SJSA1 (cell line): ENCODE measurements at places on chromosomes 2 and 18. TPM values are rescaled to one million over a fixed set of nuclear protein-coding genes. Genes with fewer than 3 reads are reported as not detected.

DNA sequence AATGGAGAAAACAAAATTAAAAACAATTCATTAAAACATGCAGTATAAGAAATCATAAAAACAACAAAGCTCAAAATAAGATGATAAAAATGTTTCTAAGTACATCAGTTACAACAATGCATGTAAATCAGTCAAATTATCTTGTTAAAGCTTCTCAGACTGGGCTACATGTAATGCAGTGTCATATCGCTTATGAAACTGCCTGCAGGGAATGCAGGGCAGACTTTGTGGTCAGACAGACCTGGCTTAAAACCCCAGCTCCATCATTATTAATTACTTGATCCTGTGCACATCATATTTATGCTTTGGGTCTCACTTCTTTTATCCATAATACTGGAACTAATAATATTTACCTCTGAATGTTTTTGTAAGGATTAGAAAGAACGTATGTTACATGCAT lies 74.6 kb downstream of the PID1 start:
- DNase-seq = no peak
- no peaks in the 10 kb centered on the region for H3K27me3 ChIP-seq
- no peaks in the 10 kb centered on the region for H3K4me1 ChIP-seq

DNA sequence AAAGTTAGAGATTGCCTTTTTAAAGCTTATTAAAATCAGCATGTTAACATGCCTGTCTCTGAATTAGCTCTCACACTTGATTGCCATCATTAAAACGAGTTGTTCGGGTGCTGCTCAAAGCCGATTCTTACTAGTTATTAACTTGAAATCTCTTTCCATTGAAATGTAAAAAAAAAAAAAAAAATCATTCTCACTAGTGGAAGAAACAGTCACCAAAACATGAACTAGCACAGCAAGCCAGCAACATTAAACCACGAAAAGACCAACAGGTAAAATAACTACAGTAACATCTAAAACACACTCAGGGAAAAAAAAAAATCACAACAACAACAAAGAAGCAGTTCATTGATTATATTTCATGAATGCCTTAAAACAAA lies 264.5 kb downstream of the MEIS1 start:
- H3K4me3 ChIP-seq = no peak overlapping the region
- H3K27me3 ChIP-seq = no peaks in the 10 kb centered on the region
- no peak overlapping the region for H3K27ac ChIP-seq

DNA sequence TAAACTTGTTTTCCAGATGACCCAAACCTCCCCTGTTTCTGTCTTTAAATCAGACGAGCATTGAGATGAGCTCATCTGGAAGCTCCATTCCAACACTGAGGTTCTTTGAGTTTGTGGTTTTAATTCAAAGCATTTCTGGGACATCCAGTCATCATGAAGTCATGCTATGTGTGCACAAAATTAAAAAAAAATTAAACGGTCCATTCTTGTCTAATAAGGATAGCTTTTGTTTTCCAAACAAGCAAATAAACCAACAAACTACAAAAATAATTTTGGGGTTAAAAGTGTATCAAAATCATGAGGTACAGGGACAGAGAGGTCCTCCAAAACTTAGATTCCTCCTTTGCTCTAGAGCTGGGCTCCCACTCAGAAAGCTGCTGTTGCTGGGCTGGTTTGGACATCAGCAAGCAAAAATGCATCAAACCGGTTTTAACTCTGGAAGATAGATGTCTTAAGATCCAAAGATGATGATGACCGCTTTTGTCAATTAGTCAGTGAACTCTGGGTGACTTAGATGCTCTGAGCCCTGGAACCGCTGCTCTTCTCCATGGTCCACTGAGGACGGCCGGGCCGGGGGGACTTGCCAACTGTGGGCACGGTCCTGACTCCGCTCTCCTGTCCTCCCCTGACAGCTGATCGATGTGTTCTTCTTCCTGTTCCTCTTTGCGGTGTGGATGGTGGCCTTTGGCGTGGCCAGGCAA lies 65.4 kb downstream of the TRPM8 start:
- peaks cover 29% of the 10 kb centered on the region for H3K4me1 ChIP-seq
- H3K27me3 ChIP-seq = no peaks in the 10 kb centered on the region
- no peaks in the 10 kb centered on the region for H3K36me3 ChIP-seq
- peak overlapping the region; percentile 87 for H3K27ac ChIP-seq
- DNase-seq = peak; percentile 91

GRCh38 chr2:96564026-96564425 lies 27.5 kb downstream of the ARID5A start:
- no peak for DNase-seq
- H3K27me3 ChIP-seq = no peaks in the 10 kb centered on the region
- H3K36me3 ChIP-seq = no peaks in the 10 kb centered on the region
- H3K27ac ChIP-seq = no peak overlapping the region

RNU2-63P gene
- total RNA-seq = 34.9 TPM in 1 of 2 replicates, not detected in the other

GRCh38 chr2:187008111-187008510 lies 159.1 kb upstream of the ZSWIM2 start:
- no peak for DNase-seq
- no peak overlapping the region for H3K4me3 ChIP-seq
- no peaks in the 10 kb centered on the region for H3K27me3 ChIP-seq
- H3K27ac ChIP-seq = no peak overlapping the region

DNA sequence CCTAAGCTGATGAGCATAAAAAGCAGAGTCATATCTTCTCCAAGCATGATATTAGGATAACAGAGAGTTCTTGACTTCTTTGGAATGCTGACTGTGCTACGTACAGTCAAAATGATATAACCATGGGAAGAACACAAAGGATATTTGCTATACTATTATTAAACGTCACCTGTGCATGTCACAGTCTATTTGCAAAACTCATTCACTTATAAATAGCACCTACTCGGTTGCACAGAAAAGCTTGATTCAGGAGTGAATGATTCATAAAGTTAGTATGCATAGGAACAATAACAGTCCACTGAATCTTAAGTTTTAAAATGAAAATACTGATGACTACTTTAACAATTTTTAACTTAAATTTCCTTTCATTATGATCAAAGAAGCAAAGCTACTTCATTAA lies 83.3 kb downstream of the SP3 start:
- no peak for DNase-seq
- H3K27me3 ChIP-seq = no peaks in the 10 kb centered on the region; the same call in 1 of the 2 replicates
- no peak overlapping the region for H3K4me3 ChIP-seq
- H3K27ac ChIP-seq = no peak overlapping the region

MTLN gene
- 93.0 and 187 TPM in 2 replicates for total RNA-seq

DNA sequence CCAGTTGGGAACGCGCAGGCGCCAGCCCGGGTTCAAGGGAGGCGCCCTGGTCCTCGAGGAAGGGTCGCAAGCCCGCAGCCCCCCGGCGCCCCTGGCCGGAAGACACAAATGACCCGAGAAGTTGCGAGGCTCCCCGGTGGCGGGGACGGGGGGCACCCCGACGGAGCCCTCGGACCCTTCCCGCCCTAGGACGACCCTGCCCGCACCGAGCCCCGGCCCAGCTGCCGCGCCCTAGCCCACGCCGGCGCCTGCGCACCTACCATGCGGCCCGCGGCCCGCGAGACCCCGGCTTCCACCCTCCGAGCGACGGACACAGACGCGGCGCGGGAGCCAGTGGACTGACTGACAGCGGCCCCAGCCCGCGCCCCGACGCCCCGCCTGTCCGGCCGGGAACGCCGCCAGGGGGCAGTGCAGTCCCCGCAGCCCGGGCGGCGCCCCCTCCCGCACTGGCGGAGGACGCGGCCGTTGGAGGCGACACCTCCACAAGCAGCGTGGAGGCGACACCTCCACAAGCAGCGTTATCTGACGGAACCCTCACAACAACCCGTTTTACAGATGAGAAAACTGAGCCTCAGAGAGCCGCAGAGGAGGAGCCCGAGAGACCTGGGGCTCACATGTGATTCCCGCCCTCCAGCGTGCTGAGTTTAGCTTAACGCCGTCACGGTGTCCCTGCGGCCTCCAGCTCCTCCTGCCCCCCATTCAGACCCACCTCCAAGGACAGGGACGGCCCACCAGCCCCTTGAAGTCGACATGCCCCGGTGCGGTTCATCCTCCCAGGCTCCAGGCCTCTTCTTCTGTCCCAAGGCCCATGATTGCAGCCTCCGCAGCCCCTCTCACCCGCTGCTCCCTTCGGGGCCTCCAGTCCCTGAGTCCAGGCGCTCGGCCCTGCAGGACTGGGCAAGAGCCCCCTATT lies at the start of gene NMUR1:
Gene NMUR1 (minus strand): TSS at position 347 of the 913 bp plus-strand sequence. CDS start 84 bp downstream, at position 263.
- H3K36me3 ChIP-seq = no peaks in the 10 kb centered on the region
- H3K27me3 ChIP-seq = no peaks in the 10 kb centered on the region
- peak within 1 kb of the TSS; percentile 38 for H3K4me3 ChIP-seq
- no peak within 1 kb of the TSS for H3K27ac ChIP-seq

- no peak overlapping the region for H3K4me3 ChIP-seq
- DNase-seq = no peak
These were observed 49.5 kb upstream of the SP3 start for GRCh38 chr2:174014699-174015070.

GRCh38 chr2:40248294-40248693 lies 203.6 kb downstream of the SLC8A1 start:
- H3K36me3 ChIP-seq = no peaks in the 10 kb centered on the region
- no peak for DNase-seq
- no peak overlapping the region for H3K4me3 ChIP-seq
- no peaks in the 10 kb centered on the region for H3K27me3 ChIP-seq

- no peak overlapping the region for H3K27ac ChIP-seq
- no peak for DNase-seq
- H3K27me3 ChIP-seq = no peaks in the 10 kb centered on the region
These were observed 107.0 kb downstream of the RNF144A start for GRCh38 chr2:7024261-7024660.

DNA sequence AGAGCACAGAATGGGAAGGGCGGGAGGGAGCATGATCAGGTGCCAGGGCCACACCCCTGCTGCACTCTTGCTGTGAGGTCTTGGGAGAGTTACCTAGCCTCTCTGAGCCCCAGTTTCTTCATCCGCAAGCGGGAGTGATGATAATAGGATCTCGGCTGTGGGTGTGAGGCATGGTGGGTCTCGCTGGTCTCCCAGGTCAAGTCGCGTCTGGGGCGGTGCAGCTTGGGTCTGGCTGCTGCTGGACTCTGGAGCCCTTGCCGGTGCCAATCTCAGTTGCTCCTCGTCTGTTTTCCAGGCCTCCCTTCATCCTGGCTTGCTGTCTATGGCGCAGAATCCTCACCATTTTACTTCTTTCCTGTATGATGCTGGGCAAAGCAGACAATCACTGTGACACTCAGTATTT lies 130.3 kb upstream of the RAB12 start:
- H3K4me3 ChIP-seq = no peak overlapping the region
- H3K27ac ChIP-seq = no peak overlapping the region
- H3K4me1 ChIP-seq = no peaks in the 10 kb centered on the region
- DNase-seq = no peak

DNA sequence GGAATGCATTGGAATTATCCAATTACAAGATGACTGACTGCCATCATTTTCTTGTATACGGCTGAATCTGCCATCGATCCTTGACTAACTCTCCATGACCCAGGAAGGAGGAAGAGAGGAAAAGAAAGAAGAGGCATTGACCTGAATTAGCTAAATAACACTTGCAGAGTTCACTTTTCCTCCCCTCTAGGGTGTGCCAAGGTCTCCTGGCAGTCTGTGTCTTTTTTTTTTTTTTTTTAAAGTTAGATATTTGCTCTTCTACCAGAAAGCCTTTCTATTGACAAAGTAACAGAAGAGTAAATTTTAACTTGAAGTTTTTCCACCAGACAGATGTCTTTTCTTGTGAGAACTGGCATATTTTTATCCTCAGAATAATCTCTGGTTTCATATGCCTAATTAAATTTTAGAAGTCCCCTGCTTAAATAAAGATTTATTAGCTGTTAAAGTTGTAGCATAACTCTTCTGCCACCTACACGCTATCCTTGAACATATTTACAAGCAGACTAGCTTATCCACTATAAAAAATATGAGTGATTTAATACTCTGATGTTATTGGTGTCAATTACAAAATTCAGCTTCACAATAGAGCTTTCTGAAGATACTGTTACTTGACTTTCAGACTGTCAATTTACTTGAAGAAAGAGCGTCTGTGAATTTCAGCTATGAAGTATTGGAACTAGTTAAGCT lies 171.7 kb upstream of the ETAA1 start:
- no peak overlapping the region for H3K4me3 ChIP-seq
- no peaks in the 10 kb centered on the region for H3K4me1 ChIP-seq
- H3K27me3 ChIP-seq = no peaks in the 10 kb centered on the region
- DNase-seq = no peak
- no peak overlapping the region for H3K27ac ChIP-seq
- H3K36me3 ChIP-seq = no peaks in the 10 kb centered on the region

- no peaks in the 10 kb centered on the region for H3K4me1 ChIP-seq
- H3K27me3 ChIP-seq = no peaks in the 10 kb centered on the region
- no peak overlapping the region for H3K4me3 ChIP-seq
These were observed 69.2 kb downstream of the EHBP1 start for GRCh38 chr2:62774555-62775366.

- no peak overlapping the region for H3K27ac ChIP-seq
- no peak overlapping the region for H3K4me3 ChIP-seq
- H3K4me1 ChIP-seq = no peaks in the 10 kb centered on the region
- no peak for DNase-seq
These were observed 11.6 kb upstream of the DNER start for GRCh38 chr2:229725716-229726574.

DNA sequence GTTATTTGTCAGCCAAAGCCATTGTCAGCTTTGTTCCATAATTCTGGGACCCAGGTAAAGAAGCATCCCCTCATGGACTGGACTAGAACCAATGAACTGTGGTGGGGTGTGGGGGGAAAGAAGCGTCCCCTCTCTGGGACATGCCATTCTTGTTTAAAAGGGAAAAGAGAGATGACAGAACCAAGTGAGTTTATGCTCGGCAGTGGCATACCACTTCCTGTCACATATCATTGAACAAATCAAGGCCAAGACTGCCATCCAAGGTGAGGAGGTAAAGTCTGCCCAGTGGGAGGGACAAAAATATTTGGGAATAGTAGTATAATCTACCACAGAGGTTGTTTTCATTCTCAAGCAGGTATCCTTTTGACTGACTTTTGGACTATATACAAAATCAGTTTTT lies 4.7 kb upstream of the GLS start:
- no peak overlapping the region for H3K27ac ChIP-seq
- no peak for DNase-seq
- no peaks in the 10 kb centered on the region for H3K27me3 ChIP-seq
- H3K36me3 ChIP-seq = peaks cover 2% of the 10 kb centered on the region
- no peak overlapping the region for H3K4me3 ChIP-seq

GRCh38 chr2:53450923-53451322 lies 316.7 kb upstream of the CHAC2 start:
- no peaks in the 10 kb centered on the region for H3K4me1 ChIP-seq
- DNase-seq = no peak
- H3K27ac ChIP-seq = no peak overlapping the region
- 0 out of 2 replicates have a peak, but pooled peaks cover 4% of the 10 kb centered on the region for H3K27me3 ChIP-seq
- H3K36me3 ChIP-seq = no peaks in the 10 kb centered on the region

DNA sequence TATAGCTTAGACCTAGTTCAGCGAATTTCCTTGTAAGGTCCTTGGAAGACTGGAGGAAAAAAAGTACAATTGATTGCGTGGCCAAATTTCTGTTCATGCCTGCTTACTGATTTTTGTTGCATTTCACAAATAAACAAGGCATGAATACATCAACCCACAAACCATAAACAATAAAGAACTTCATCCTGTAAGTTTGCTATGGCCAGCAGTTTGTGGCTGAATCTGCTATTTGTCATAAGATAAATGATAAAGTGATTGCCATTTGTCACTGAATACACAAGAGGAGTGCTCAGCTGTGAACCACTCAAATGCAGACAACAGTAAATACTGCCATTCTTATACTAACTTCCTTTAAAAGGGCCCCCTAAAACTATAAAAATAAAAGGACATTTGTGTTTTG lies 259.5 kb downstream of the CCDC178 start:
- no peak overlapping the region for H3K27ac ChIP-seq
- no peaks in the 10 kb centered on the region for H3K36me3 ChIP-seq
- no peak overlapping the region for H3K4me3 ChIP-seq
- no peak for DNase-seq
- H3K27me3 ChIP-seq = no peaks in the 10 kb centered on the region

M1AP gene
- not detected in 2 replicates for total RNA-seq
